ENCODE measurements at places on chromosomes 3 and 15.

- no peak for DNase-seq
Measured at GRCh38 chr3:181691901-181692300, 19.8 kb upstream of the SOX2 start.

- DNase-seq, result no peak
Measured at GRCh38 chr3:196227121-196227561, 10.8 kb downstream of the SLC51A start.

DNA sequence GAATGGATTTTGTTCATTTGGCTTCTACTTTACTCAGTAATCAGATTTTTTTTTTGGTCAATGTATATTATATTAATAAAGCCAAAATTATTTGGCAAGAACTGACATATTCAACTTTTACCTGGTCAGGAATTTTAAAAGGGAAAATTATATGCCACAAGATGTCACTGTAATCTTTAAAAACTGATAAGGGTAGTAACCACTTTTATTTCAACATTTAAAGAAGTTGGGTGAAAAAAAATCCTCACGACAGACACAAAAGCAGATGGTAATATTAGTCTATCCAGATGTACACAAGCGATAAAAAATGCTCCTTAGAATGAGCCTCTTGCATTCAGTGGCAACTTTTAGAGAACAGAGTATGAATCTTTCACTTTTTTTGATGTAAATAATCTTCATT, 101.9 kb downstream of the SERPINI1 start:
- no peak for DNase-seq

DNA sequence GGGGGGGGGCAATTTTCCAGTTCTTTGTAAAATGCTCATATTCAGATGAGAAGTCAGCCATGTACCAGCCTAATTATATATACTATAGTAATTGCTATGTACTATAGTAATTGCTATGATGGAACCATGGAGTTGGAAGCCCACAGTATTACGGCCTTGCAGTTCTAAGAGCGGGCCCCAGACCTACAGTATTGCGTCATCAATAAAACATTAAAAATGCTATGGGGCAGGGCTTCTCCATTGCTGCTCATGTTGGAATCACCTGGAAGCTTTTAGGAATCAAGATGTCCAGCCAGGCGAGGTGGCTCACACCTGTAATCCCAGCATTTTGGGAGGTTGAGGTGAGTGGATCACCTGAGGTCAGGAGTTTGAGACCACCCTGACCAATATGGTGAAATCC, 443.7 kb upstream of the GRM7 start:
- no peak for DNase-seq

DNA sequence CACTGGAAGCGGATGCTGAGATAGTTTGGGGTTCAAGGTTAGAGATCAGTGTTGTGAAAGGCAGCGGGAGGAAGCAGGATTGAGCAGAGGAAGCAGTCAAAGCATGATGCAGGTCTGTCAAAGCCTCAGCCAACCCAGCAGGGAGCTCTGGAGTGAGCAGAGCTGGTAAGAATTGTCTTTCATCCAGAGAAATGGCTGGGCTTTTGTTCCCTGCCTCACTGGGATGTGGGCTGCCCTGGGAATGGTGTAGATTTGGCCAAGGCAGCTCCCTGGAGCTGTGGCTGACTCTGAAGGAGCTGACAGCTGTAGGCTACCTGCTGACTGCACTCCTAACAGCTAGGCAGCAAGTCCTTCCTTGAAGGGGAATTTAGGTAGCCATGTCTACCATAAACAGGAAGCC, 61.9 kb upstream of the STXBP5L start:
- DNase-seq, result no peak

- no peak for DNase-seq
Measured at GRCh38 chr3:148366743-148367410, 330.8 kb upstream of the AGTR1 start.

Measured in HS-5 (cell line).